ENCODE measurements at places on chromosomes 12 and 14.

- DNase-seq = no peak
Measured at GRCh38 chr14:52640137-52640536, 55.2 kb downstream of the ERO1A start.

DNA sequence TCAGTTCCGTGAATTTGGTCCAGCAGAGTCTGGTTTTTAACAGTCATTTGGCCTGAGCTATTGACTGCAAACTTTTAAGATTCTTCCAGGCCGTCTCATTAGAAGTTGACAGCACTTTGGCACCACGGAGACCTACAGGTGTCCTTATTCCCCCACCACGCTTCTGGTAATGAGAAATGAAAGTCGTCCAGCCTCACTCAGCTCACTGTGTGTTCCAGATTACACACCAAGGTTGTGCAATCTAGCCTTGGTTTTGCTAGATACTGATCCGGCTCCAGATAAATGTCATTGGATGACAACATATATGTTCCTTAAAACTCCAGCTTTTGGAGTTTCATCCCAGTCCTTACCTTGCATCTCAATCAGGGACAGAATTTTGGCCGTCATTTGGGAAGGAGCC lies 210.4 kb downstream of the CHST11 start:
- no peak for DNase-seq

GRCh38 chr14:78142998-78143397 lies 27.2 kb upstream of the NRXN3 start:
- no peak for DNase-seq

GRCh38 chr12:53696285-53696654 lies 20.4 kb upstream of the ATP5MC2 start:
- DNase-seq = peak; percentile 87

- no peak for DNase-seq
Measured at GRCh38 chr14:100904307-100905087, 975 bp upstream of the RTL1 start.

- no peak for DNase-seq
Measured at GRCh38 chr12:64730588-64730969, 28.6 kb downstream of the GNS start.

DNA sequence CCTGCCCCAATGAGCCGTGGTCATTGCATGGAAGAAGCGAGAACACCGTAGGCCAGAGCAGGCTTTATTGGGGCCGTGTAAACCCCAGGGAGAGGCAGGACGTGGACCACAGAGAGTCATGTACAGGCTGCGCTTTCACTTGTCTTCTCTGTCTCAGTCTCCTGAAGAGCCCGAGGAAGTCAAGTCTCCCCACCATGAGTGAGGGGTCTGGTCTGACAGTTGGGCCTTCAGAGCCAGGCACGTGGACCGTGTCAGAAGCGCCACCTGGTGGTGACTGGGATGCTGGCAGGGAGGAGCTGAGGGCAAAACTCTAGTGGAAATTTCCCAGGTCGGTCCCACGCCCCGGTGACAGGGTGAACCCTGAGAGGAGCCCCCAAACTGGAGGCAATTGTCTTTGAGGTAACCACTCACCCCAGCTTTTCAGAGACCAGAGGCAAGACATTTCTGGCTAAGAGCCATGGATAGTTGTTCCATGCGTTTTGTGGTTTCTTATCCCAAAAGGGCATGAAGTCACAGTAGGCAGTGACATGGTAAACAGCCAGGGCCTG lies 17.4 kb downstream of the RPS6KL1 start:
- peak; percentile 40 for DNase-seq

GRCh38 chr12:13839365-13840336 lies 141.8 kb downstream of the GRIN2B start:
- no peak for DNase-seq

DNA sequence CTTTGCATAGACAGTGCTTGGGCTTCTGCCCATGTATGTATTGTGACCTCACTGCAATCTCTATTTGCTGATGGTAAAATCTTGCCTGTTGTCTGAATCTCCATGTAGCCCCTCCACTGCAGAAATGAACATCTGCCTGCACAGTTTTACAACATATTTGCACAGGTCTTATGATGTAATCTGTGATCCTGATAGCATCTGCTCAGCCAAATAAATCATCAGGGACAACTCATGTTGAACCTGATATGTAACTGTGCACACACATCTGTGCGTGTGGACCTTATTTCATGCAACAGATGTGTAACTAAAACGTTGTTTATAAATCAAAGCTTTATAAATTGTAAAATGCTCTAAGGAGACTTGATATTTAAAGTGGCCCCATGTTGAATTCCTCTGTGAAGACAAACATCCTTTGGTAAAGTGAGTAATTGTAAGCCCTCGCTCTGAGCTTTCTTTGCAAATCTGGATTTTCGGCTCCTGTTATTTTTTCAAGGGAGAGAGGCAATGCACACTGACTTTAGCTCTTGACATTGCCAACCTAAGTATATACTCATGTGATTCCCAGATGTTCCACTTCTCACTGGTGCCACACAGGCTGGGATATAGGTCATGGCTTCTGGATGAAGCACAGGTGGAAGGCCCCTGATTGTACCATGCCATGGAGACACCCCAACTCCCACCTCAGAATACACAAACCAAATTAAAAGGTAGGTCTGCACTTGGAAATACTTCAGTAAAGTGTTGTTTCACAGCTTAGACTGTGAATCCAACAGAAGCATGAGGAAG lies 371.3 kb downstream of the GRIN2B start:
- DNase-seq = no peak

- DNase-seq = peak; percentile 38
Measured at GRCh38 chr12:53743266-53744129, 8.3 kb downstream of the CISTR start.

DNA sequence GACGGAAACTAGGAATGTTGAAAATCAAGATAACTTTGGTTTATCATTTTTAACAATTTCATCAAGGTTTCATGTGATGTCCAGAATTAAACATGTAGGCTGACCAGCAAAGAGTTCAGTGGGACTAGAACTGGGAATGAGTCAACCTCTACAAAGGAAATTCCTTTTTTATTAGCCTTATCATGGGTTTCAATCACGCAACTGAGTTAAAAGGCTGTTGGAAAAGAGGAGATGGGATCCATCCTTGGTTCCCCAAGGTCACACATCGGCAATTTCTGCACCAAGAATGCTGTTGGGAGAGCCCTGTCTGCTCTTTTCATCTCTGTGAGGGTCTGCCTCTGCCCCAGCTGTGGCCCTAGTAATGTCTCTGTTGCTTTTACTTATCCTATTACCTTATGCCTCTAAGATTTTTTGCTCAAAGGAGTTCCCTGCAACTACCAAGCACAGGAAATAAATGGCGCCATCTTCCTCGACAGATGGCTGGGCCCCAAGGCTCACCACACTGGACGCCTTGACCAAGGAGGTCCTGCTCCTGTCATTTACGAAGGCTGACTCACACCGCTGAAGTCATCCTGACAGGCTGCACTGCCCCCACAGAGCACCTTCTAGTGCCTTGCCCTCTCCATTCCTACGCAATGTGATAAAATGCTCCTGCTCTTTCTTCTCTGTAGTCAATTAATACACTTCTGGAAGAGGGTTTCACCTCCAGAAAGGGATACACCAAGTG lies 367.4 kb downstream of the GXYLT1 start:
- DNase-seq = no peak

- DNase-seq = peak; percentile 34
Measured at GRCh38 chr12:46521145-46521544, 148.6 kb upstream of the SLC38A2 start.

- DNase-seq = no peak
Measured at GRCh38 chr14:92675421-92675820, 73.0 kb downstream of the LGMN start.

DNA sequence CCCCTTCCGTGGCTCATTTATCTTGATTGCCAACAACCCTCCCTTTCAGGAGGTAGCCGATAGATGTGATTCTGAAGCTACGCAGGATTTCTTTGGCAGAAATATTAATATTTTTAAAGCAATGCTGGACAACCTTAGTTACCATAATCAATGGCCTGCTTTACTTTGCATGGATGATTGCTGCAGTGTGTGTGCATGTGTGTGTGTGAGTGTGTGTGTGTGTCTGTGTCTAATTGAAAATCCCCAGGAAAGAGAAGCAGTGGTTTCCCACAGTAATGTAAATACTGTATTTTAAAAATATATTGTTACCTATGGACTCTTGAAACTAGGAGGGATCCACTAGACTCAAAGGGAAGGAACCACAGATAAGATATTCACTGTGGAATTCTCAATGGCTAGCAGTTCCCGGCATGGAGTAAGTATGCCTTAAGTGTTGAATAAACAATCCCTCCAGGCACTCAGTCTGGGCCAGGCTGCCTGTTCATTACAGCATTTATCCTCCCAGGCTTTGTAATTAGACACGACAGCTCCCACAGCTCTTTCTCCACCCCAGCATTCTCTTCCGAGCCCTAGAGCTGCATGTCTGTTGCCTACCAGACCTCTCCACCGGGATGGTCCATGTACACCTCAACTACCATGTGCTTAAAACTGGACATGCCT lies 22.5 kb upstream of the C14orf132 start:
- no peak for DNase-seq

- DNase-seq = no peak
Measured at GRCh38 chr12:52323416-52324152, 2.4 kb upstream of the KRT83 start.

DNA sequence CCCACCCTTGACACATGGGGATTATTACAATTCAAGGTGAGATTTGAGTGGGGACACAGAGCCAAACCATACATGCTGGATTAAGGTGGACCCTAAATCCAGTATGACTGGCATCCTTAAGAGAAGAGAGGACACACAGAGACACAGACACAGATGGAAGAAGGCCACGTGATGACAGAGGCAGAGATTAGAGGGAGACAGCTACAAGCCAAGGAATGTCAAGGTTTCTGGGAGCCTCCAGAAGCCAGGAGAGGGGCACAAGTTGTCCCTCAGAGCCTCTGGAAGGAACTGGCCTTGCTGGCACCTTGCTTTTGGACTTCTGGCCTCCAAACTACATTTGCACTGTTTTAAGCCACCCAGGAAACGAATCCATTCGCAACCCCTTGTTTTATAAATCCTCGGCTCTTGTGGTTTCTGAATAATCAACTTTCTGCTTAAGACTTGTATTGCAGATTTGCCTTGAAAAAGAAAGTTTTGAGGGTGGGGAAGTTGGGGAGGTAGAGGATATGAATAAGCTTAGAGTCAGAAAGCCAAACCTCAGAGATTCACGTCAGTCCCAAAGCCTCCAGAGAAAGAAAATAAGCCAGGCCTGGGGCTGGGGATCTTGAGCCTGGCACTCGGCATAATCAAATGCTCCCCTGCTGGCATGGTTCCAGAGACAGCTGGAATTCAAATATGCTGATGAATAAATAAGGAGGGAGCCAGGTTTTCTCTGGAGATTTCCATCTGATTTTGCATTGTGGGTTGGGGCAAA lies 224.2 kb upstream of the PWP1 start:
- peak; percentile 90 for DNase-seq

DNA sequence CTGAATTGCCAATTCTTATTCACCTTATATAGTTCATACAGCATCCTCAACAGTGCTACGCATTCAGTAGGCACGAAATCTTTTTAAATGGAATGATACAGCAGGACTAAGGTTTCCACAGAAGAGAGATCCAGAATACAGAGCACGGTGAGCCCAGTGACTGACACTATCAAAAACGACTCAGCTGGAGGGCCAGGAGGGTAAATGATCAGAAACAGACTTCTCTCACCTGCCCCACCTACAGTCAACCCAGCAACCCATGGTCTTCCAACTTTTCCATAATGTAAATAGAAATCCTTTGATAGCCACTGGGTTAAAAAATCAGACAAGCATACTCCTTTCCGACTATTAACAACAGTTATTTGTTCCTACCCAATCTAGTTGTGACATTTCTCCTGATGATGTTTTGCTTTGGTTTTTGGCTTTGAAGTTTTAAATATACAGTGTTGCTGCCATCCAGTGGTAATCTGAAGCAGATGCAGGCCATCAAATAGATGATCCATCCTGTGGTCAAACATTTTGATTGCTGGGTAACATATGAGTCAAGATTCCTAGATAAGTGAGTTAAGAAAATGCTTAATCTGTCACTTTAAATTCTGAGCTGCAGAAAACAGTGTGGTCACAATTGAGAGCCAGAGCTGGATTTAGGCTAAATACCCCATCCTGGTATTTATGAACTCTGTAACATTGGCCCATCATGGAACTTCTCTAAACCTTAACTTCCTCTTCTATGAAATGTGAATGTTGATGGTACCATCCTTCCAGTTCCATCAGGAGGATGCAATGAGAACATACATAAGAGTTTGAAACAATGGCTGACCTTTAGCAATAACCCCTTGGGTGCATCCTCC lies 42.0 kb downstream of the GPHB5 start:
- peak; percentile 49 for DNase-seq

GRCh38 chr14:73762375-73762822 lies 48.2 kb upstream of the PNMA1 start:
- no peak for DNase-seq

GRCh38 chr12:24113701-24114100 lies 164.2 kb upstream of the SOX5 start:
- DNase-seq = no peak

DNA sequence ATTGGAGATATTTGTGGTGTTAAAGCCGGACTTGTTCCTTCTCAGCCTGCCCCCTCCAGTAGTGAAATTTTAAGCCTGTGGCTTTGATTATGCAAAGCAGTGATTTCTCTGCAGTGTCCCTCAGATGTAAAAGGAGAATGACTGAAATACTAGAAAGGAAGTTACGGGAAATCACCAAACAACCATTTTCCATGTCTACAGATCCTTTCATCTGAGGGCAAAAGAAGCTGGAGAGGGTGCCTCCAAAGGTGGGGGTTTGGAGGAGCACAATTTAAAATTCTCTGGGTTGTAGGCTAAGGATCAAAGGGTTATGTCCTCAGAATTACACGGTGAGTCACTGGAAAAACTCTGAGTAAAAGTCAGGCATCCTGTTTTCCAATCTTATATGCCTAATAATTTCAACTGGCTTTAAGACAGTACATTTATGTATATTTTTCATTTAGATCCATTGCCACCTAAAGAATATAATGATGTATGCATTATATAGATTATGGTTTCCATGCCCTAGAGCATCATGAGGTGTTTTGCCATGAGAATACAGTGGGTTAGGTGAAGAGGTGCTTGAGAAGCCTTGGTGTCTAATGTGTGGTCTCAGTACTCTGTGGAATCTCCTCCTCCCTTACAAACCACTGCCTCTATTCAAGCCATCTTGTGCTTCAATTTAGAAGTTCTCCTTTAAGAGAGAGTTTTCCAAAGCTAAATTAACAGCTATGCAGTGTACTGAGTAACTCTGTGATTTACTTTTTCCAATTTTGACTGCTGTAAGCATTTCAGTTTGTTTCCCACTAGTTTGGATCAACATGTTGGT lies 362.1 kb downstream of the RAD51B start:
- DNase-seq = peak; percentile 79

DNA sequence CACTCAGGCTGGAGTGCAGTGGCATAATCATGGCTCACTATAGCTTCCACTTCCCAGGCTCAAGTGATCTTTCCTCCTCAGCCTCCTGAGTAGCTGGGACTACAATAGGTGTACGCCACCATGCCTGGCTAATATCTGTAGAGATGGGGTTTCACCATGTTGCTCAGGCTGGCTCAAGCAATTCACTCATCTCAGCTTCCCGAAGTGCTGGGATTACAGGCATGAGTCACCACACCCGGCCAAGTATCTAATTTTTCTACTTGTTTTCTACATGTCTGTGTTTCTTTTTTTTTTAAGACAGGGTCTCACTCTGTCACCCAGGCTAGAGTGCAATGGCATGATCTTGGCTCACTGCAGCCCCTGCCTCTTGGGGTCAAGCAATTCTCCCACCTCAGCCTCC lies 119.7 kb upstream of the MED13L start:
- peak; percentile 68 for DNase-seq

- no peak for DNase-seq
Measured at GRCh38 chr14:93859957-93860356, 67.2 kb upstream of the FAM181A start.

- DNase-seq = no peak
Measured at GRCh38 chr14:101963656-101964296, 597 bp upstream of the DYNC1H1 start.
